ENCODE measurements at places on chromosomes 16 and 17.
A peak's percentile ranks its signal among the peaks of the same experiment; 100 is the strongest.

DNA sequence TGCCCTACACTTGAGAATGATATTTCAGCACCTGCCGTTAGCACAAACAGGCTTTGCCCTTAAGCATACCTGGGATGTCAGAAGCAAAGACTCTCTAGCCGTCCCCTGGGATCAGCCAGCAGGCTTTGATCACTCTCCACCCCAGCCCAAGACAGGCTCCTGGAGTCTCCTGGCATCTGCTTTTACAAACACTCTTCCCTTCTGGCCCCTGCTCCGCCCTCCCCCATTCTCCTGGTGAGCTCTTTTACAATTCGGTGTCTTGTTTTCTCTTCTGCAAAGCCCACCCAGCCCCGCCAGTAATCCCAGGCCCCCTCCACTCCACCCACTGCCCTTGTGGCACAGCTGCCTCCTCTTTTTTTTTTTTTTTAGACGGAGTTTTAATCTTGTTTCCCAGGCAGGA, 50.4 kb downstream of the KATNIP start:
- no peak for DNase-seq

DNA sequence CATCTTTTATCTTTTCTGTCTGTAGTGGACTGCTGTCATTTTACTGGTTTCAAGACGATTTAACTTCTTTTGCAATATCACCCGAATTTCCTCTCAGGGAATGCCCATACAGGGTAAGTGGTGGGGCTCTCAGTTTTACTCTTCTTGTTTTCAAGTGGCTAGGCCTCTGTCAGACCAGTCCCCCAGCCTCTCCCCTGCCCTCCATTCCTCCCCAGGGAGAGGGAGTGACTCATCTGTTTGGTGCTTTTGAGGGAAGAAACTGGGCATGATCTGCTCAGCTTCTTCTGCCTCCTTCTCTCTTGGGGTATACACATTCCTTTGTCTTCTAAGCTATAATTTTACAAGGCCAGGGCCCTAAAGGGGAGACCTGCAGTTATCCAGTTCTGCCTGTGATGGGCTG, 332.0 kb downstream of the CBLN1 start:
- DNase-seq: no peak

DNA sequence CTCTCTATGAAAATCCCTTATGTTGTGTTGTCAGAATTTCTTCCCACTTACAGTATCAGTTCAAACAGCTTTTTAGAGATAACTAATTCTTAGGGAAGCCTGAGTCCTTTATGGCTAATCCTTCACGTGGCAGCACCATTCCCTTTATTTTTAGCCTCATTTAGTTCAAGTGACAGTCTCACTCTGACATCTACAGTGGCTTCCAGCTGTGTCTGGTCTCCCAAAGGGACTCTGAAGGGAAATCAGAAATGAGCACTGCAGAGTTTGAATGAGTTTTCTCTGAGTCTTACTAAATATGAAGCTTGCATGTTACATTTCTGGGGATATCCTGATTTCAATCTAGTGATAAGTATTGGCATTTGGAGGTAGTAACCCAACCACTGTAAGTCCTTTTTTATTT, 1104.1 kb downstream of the CDH11 start:
- no peak for DNase-seq

GRCh38 chr16:72291531-72291981, 119.6 kb upstream of the PMFBP1 start:
- DNase-seq: no peak

DNA sequence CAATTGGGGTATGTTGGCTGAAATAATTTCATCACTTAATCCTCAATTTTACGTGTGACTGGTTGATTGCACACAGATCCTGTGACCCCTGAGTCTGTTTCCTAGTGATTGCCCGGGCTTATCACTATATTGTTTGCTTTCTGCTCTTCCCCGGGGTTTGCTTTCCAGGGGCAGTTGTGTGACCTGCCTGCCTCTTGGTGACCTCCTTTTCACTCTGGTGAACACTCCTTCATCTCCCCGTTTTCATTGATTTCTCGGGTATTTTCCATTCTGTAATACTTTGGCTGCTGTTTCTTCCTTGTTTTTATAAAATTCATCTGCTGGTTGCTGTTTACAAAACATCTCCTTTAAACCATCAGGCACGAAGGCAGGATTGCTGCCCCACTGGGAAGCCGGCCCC, 36.0 kb downstream of the NTN1 start:
- DNase-seq: no peak

GRCh38 chr17:79395545-79395944, 215.3 kb downstream of the RBFOX3 start:
- DNase-seq: no peak

DNA sequence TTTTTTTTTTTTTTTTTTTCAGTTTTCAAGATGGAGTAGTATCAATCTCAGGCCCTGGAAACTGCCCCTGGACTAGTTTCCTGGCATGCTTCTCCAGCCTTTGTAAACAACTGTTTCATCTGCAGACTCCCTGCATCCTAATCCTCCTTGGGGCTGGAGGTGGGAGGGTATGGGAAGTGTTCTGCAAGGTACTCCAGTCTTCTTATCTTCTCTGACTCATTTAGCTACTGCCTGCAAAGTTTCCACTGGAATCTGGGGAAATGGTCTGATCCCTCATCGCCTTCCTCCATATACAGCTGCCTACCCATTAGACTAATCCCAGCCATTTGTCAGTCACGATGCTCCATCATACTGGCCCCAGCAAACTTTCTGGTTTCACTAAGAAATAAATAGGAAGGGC, 21.5 kb downstream of the COPZ2 start:
- no peak for DNase-seq

DNA sequence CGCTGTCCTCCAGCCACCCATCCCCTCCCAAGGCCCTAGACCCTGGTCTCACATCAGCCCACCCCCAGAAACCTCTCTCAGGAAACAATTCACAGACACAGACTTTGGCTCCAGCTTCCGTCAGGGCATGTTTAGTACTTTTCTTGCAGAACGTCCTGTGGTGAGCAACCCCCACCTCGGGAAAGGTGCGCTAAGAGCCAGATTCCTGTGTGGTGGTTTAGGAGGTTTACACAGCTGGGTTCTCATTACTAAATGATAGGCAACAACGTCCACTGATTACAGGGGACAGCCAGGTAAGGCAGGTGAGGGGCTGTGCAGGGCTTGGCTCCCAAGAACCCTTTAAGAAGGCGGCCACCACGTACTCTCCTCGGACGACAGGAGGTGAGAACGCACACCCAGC, 29.3 kb downstream of the KIFC3 start:
- DNase-seq: no peak

- no peak for DNase-seq
Measured at GRCh38 chr16:1707193-1707790, 1.3 kb downstream of the MAPK8IP3 start.

GRCh38 chr16:75774197-75774596, 47.9 kb upstream of the CPHXL start:
- DNase-seq: no peak

DNA sequence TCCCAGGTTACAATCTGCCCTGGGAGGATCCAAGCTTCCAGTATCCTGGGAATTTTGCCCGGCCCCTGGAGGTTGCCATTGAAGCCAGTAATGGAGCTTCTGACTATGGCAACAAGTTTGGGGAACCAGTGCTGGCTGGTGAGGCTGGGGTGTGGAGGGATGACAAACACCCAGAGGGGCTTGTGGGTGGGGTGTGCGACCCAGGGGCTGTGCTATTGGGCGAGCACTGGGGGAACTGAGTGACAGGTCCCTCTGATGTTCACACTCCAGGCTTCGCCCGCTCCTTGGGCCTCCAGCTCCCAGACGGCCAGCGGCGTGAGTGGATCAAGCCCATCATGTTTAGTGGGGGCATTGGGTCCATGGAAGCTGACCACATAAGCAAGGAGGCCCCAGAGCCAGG, 8.7 kb downstream of the PFAS start:
- no peak for DNase-seq

DNA sequence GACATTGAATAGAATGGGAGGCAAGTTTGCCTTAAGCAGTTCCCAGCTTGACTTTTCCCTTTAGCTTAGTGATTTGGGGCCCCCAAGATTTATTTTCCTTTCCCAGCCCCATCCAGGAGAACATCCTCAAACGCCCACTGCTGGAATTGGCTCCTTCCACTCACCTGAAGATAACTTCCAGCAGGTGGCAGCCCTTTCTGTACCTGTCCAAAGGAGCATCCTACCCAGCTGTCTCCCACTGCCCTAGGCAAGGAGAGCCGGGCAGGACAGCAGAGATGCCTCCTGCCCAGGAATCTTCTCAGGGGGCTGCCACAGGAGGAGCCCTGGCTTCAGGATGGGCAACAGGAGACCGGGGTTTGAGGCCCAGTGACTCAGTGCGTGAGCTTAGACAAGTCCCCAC, 6.4 kb downstream of the CACNG5 start:
- DNase-seq: no peak

DNA sequence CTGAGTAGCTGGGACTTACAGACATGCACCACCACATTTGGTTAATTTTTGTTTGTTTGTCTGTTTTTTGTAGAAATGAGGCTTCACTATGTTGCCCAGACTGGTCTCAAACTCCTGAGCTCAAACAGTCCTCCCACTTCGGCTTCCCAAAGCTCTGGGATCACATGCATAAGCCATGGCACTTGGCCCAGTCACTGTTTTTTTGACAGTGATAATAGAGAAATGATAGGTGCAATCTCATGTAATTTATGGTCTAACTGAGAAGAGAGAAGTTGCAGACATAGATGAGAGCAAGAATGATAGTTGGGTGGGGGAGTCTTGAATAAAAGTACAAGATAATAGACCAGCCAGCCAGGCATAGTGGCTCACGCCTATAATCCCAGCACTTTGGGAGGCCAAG, 89.7 kb upstream of the TNRC6A start:
- no peak for DNase-seq

DNA sequence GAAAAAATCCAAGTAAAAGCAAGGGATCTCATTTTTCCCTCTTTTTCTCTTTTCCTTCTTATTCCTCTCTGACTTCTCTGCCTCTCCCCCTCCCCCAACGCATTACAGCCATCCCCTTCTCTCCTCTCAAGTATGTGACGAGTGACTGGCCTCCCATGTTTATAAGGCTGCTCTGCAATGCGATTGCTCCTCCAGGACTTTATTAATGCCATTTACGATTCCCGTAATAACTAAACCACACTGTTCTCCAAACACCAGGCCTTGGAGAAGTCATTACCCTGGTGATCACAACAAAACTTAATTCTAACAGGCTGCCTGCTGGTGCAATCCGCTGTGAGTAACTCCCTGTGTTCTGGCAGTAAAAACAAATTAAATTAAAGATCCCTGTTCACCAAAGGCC, 88.8 kb downstream of the HS3ST3B1 start:
- DNase-seq: no peak

- DNase-seq: peak; percentile 73
Measured at GRCh38 chr16:66315210-66315825, 51.2 kb upstream of the CDH5 start.

GRCh38 chr16:47987136-47987535, 168.7 kb downstream of the ABCC12 start:
- no peak for DNase-seq

GRCh38 chr17:42068979-42069378, 18.6 kb upstream of the C17orf113 start:
- no peak for DNase-seq

DNA sequence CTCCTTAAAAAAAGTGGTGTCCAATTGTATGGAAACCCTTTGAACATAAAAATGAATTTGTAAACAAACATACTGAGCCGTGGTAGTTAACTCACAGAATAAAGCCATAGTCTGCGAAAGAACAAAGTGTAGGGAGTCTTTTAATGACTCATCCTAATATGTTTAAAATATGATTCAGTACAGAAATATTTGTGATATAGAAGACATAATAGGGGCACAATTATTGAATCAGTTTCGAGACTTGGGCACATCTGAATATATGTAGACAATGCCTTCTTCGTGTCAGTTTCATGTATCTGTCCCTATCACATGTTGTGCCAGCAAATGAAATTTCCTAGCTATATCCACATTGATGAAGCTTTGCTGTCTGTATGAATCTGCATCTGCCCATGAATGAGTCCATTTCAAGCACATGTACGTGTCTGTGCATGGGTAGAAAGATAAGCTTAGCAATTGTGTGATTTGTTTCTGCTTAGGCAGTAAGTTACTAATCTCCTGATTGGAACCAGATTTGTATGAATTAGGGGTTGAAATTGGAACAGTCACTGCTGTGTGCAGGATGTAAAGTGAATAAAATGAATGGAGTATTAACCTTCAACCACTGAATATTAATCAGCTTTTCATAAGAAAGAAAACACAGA, 112.5 kb upstream of the SOX9 start:
- no peak for DNase-seq

GRCh38 chr16:10936272-10936984, 5.8 kb downstream of the DEXI start:
- no peak for DNase-seq

DNA sequence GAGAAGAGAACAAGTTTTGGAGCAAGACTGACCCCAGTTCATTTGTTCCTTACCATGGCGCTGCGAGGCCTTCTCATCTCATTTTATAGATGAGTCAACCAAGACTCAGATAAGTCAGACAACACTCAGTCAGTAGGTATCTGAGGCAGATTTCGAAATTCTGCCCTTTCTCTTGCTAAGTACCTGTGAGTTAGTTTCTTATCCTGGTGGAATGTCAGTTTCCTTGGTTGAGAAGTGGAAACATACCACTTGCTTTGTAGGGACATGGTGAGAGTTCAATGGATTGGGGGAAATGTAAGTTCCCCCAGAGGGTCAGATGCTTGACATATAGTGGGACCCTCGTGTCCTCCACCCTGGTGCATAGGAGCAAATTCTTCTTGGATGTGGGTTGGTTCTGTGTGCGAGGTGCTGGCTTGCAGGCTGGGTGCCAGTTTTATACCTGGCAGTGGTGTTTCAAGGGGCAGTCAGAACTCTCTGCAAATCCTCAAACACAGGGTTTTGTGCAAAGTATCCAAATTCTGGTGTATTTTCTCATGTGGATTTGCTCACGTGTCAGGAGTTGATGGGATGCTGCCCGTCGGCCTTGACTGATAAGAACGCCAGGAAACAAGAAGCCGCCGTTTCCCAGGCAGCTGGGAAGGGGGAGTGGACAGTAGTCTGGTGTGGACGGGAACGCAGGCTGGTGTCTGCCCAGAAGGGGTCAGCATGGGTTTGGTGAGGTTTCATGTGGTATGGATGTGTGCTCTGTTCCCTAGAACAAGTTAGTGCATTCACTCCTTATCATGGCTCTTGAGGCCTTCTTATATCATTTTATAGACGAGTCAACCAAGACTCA, 61.1 kb upstream of the CIBAR2 start:
- DNase-seq: no peak

DNA sequence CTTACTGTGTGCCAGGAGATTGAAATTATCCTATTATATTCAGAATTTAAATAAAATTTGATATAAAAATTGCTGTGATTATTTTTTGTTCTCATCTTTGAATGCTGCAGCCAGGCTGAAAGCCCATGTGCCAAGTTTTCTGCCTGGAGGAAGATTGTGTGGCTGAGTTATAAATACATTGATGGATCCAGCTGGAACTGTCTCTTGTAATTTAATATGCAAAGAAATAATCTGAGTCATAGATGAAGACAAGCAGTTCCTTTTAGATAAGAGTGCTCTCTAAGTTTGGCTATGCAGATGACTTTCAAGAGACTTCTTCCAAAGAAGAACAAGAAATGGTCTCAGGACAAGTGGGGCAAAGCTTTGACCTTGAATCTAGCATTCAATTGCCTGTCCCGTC, 871.0 kb downstream of the CDH11 start:
- no peak for DNase-seq
